ENCODE measurements at places on chromosomes 12 and 14. TPM values are rescaled to one million over a fixed set of nuclear protein-coding genes. Genes with fewer than 3 reads are reported as not detected.

- DNase-seq, result no peak
Measured at GRCh38 chr14:100649173-100649519, 61.9 kb upstream of the BEGAIN start.

GRCh38 chr12:124094188-124094587 lies 121.2 kb downstream of the ZNF664 start:
- DNase-seq, result no peak

Gene CLEC2A
- total RNA-seq, result not detected

Gene PRH2
- total RNA-seq, result not detected

Gene ZBTB39
- total RNA-seq, result 7.2 TPM

DNA sequence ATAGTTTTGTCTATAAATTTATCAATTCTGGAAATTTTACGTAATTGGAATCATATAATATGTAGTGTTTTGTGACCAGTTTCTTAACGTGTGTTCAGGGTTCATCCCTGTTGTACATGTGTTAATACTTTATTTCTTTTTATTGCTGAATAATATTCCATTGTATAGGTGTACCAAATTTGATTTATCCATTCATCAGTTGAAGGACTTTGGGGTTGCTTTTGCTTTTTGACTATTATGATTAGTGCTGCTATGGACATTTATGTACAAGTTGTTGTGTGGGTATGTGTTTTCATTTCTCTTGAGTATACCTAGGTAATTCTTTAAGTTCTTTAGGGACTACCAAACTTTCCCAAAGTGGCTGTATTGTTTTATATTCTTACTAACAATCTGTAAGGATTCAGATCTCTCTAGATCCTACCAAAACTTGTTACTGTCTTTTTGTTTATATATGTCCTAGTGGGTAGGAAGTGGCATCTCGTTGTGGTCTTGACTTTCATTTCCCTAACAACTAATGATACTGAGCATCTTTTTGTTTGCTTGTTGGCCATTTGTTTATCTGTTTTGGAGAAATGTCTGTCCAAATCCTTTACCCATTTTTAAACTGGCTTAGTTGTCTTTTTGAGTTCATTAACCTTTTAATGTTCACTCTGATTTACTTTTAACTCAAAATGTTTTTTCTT lies 14.9 kb downstream of the VRK1 start:
- DNase-seq, result no peak

Gene SLC39A2
- 0.54 TPM for total RNA-seq

DNA sequence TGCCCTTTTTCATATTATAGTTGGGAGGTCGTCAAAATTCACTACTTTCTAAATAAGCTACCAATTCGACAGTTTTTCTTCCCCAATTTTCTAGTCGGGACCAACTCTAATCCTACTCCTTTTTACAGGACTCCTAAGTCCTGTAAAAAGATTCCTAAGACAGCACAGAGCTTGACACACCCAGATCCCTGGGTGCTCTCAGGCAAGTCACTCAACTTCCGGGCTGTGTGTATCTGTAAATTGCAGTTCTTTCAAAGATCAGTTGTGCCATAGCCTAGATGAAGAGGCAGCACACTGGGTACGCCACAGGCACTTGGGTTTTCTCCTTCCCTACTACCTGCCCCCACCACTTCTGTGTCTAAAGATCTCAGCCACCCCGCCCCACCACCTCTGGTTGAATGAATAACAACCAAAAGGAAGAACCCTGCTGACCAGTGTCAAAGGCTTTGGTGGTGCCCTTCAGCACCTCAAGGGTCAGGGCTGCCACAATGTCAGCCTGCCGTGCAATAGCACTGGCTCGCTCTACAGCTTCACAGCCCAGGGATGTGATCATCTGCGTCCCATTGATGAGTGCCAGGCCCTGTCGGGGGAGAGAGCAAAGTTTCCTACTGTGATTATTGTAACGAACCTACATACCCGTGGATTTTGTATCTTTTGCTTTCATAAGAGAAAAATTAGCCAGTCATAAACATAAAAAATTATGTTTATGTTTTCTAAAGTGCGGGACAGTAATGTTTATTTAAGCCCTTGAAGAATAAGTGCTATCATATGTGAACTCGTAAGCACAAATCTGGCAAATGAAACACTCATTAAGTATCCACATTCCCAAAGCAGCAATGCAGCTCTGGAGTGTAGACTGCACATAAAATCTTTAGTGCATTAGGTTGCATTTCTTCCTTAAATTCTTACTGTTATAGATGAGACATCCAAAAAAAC lies 9.2 kb downstream of the HAL start:
- DNase-seq, result no peak

DNA sequence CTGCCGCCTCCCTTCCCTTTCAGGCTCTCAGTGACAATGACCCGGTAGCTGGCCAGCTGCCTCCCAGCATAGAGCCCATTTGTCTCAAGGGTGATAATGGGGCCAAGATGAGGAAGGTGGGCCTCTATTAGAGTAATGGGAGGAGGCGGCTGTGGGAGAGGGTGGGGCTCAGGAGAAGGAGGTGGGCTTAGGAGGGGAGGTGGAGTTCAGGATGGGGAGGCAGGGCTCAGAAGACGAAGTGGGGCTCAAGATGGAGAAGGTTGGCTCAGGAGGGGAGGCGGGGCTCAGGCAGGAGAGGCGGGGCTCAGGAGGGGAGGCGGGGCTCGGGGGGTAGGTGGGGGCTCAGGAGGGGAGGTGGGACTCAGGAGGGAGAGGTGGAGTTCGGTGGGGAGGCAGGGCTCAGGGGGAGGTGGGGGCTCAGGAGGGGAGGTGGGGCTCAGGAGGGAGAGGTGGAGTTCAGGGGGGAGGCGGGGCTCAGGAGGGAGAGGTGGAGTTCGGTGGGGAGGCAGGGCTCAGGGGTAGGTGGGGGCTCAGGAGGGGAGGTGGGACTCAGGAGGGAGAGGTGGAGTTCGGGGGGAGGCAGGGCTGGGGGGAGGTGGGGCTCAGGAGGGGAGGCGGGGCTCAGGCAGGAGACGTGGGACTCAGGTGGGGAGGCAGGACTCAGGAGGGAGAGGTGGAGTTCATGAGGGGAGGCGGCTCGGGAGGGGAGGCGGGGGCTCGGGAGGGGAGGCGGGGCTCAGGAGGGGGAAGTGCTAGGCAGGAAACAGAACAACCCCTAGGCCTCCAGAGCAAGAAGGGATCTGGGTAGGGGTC lies 36.8 kb downstream of the IQSEC3 start:
- no peak for DNase-seq

GRCh38 chr12:85872497-85873091 lies 1.5 kb upstream of the NTS start:
- no peak for DNase-seq

GRCh38 chr14:21256539-21257393 lies 12.5 kb downstream of the HNRNPC start:
- no peak for DNase-seq

Gene KLRF1
- not detected for total RNA-seq

DNA sequence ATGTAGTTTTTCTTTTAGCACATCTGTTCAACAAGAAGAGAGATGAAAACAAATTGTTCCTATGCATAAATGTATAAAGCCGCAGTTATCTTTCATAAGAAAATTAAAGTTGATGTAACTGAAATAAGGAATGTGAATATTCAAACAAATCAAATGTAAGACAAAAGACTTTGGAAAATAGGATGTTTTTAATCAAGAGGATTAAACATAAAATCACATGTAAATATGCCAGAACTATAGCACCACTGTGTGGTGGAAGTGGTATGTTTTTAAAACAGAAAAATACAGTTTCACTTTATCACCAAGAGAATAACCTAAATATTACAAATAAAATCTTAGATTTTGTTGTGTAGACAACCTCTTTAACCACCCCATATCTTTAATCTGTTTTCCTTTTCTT lies 40.4 kb downstream of the CAPS2 start:
- DNase-seq, result no peak

Gene ST8SIA1
- 0.49 TPM for total RNA-seq

Gene HCAR3
- total RNA-seq, result not detected

- DNase-seq, result no peak
Measured at GRCh38 chr14:71399057-71399487, 491.8 kb downstream of the PCNX1 start.

Gene JKAMP
- total RNA-seq, result 23.6 TPM

DNA sequence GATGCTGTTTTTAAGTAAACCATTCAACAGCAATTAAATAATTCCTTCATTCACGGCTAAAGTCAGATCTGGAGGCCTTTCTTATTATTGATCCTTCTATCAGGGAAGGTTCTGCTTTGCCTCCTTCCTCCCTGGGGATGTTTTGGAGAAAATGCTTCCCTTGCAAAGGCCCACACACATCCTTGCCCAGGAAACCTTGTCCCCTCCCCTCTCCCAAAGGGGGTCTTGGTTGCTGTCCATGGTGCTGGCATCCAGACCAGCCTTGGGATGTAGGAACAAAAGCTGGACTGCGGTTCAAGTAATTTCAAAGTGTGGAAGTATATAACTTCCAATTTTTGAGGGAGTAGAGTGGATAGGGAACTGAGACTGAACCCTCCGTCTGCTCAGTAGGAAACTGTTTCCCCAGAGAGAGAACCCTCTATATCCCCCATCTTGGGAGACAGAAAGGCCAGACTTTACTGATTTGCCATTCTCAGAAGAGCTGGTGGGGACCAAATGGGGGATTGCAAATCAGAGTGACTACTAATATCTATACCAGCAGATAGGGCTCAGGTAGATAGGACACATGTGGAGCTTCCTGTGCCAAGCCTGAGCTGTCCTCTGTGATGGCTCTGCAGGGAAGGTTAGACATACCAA lies 5.6 kb downstream of the MARCHF9 start:
- DNase-seq, result no peak

DNA sequence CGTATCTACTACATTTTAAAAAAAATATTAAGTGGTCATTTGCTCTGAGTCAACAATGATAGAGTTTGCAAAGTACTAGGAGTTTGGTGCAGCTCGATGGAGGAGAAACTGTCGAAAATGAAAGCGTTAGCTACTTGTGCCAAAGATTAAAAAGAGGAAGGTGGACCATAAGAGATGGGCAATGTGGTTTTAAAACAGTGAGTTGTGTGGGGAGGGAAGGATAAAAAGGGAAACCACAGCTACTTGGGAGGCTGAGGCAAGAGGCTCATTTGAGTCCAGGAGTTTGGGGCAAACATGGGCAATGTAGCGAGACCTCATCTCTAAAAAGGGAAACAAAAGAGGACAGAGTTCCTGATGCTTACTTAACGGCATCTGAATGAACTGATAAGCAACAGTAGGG lies 18.2 kb upstream of the STRAP start:
- no peak for DNase-seq

DNA sequence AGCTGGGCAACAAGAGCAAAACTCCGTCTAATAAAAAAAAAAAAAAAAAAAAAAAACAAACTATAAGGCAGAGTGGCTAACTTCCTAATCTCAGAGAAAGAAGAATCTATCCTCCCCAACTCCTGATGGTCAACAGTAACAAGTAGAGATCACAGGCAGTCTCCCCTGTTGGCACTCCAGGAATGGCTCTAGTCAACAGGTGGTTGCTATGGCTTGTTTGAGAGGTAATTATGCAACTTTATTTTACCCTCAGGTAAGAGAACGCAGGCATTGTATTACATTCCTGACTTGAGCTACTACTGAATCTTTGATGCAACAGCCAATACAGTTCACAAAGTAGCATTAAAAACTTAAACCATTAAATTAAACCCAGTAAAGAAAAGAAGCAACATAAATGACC lies 180.3 kb downstream of the DICER1 start:
- DNase-seq, result no peak

- DNase-seq, result no peak
Measured at GRCh38 chr14:28305938-28306337, 460.6 kb upstream of the FOXG1 start.

DNA sequence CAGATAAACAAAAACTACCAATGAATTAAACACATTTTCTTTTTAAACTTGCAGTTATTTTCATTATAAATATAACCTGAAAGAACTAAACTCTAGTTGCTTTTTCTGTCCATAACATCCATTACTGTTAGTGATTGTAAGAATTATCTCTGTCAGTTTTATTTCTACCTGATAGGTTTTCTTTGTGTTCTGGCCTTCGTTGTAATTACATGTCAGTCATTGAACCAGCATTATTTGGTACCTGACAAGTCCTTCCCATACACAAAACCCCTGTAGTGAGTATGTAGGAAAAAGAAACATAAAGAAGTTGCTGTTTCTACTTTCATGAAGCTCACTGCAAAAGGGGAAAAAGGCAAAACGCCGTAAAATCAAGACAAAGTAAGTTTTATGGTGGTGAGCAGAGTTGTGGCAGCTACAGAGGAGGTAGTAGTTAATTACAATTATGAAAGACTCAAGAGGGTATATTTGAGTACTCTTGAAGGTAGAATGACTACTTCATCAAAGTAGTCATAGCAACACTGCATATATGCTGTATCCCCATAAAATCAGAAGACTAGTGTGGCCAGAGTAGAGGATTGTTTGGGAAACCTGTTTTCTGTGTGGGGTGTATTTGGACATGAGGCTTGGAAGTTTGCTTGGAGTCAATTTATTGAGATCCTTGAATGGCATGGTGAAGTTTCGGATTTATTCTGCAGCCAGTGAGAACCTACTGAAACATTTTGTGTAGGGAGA lies 102.8 kb downstream of the SLC5A8 start:
- no peak for DNase-seq

Gene TAC3
- 0.32 TPM for total RNA-seq

DNA sequence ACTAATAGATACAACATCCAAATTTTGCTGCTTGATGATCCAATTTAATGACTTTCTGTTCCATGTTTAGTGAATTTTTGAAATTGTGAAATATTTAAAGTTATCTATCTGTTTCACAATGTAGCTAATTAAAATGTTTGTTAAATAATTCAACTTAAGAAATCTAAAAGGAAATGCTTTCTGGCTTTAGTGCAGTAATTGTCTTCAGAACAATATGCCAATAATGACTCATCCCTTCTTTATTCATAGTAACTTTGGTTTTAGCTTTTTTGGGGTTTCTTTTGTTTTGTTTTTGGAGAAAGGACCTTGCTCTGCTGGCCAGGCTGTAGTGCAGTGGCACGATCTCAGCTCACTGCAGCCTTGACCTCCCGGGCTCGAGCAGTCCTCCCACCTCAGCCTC lies 479.2 kb upstream of the RGS6 start:
- DNase-seq, result no peak

Gene GPR162
- total RNA-seq, result 0.76 TPM

Gene PIP4P1
- total RNA-seq, result 27.6 TPM

Gene GLT1D1
- total RNA-seq, result 0.30 TPM

DNA sequence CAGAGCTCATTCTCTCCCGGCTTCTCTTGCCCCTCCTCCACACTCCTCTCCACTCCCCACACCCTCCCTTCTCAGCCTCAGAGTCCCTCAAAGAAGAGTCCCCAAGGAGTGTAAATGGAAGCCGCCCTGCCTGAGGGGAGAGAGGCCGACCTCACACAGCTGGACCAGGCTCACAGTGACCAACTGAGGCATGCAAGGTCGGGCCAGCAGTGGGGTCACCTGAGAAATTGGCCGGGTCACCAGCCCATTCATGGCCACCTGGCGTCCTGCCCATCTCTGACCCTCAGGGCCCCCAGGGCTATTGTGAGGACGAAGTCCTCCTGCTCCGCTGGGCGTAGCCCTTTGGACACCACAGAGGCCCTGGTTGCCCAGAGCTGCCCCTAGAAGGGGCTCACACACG lies 49.5 kb upstream of the NUAK1 start:
- DNase-seq, result no peak

Gene DEPDC4
- total RNA-seq, result 2.4 TPM

Gene SYCP3
- total RNA-seq, result 0.21 TPM

Gene KRT80
- not detected for total RNA-seq

Gene ENDOU
- not detected for total RNA-seq

Gene RPS6KL1
- total RNA-seq, result 6.5 TPM

- DNase-seq, result no peak
Measured at GRCh38 chr12:113403435-113404415, at the start of gene SDS. Gene SDS (minus strand): TSS chr12:113403887. CDS start chr12:113399708, 4,179 bp downstream.

- DNase-seq, result no peak
Measured at GRCh38 chr12:109087250-109087649, 6.0 kb downstream of the ALKBH2 start.

All from activated naive CD8-positive, alpha-beta T cell treated with anti-CD3 and anti-CD28 coated beads for 36 hours (primary cell).